Activated CD4-positive, alpha-beta T cell treated with anti-CD3 and anti-CD28 coated beads for 24 hours (primary cell): ENCODE measurements at places on chromosomes 6 and 20.

GRCh38 chr20:4427940-4428586 lies 293.6 kb upstream of the PRND start:
- no peak for DNase-seq

DNA sequence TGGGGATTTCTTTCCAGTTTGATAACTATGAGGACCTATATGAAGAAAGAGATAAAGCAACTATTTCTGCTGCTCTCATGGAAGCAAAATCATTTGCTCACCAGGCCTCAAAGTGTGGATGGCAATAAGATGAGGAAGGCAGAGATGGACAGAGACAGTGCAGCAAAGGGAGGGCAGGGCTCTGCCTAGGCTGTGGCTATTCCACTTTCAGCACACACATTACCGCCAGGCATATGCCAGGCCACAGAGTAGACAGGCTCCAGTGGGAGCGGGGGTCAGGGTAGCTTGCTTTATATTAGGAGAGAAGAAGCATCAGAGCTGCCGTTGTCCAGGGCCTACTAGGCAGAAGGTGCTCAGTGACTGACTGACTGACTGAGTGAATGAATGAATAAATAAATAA lies 40.9 kb downstream of the BCL2L1 start:
- no peak for DNase-seq

DNA sequence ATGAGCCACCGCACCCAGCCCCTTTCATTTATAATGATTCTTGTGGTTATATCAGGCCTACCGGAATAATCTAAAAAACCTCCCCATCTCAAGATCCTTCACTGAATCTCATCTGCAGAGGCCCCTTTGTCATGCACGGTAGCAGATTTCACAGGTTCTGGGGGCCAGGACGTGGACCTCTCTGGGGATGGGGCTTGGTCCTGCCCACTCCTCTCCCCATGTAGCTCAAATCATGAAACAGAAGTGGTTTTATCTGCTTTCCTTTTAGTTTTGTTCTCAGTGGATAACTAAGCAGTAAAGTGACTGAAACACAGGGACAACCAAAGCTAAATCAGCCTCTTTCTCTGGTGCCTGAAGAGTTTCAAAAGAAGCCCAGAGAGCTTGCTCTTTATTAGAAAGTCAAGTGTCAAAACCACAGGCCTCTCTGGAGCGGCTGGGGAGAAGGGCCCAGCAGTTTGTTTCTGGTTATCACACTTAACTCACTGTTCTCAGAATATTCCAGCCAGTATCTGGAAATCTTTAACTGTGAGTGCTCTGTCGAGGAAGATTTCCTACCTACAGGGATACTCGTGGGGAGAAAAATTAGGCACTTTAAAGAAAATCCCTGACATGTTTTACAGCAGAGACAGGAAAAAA lies 60.6 kb upstream of the FAM184A start:
- no peak for DNase-seq

DNA sequence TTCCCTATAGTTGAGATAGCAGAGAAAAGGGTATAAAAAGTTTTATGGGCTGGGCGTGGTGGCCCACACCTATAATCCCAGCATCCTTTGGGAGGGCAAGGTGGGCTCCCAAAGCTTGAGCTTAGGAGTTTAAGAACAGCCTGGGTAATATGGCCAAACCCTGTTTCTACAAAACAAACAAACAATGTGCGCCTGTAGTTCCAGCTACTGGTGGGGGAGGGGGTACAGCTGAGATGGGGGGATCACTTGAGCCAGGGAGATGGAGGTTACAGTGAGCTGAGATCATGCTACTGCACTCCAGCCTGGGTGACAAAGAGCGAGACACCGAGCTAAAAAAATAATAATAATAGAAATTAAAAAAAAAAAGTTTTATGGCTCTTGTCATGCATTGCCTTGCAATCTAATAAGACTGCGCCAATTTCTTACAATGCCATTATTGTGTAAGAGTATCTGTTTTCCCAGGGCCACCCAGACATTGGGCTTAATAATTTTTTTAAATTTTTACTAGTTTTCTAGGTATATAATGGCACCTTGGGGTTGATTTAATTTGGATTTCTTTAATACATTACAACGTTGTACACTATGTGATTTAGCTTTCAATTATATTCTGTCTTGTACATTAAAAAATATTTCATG lies 3.9 kb downstream of the ACSS2 start:
- no peak for DNase-seq

- no peak for DNase-seq
These were observed 859 bp upstream of the BIRC7 start for GRCh38 chr20:63234693-63235398.

GRCh38 chr20:56987986-56988385 lies 278.5 kb downstream of the BMP7 start:
- DNase-seq = no peak

DNA sequence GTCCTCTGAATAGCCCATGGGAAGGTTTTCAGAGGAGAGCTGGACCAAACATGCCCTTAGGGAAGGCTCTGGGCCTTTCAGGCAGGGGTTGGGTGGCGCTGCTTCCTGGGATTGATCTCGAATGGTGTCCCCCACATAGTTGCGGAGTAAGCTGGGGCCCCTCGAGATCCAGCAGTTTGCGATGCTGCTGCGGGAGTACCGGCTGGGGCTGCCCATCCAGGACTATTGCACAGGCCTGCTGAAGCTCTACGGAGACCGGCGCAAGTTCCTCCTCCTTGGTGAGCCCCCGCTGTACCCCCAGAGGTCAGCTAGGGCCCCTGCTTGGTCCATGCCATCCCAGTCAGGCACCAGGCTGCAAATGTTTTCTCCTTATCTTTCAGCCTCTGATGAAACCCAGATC lies 19.3 kb downstream of the CCM2L start:
- no peak for DNase-seq

DNA sequence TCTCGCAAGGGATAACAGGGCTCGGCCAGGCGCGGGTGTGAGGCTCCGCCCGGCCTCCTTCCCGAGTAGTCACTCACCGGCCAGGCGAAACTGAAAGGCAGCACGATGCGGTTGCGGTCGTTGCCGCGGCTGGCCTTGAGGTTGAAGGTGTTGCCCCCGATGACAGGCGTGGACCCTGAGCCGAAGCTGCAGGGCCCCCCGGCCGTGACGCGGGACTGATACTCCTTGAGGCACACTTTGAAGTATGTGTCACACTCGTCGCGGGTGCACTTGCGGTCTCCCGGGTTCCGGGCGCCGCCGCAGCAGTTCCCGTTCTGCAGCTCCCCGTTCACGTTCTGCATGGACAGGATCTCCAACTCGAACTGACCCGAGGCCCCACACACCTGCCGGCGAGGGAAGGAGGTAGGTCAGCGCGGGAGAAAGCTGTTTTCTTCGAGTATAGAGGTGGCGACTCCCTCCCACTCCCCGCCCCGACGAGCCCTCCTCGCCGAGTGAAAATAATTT lies 1.1 kb downstream of the JAG1 start:
- no peak for DNase-seq

DNA sequence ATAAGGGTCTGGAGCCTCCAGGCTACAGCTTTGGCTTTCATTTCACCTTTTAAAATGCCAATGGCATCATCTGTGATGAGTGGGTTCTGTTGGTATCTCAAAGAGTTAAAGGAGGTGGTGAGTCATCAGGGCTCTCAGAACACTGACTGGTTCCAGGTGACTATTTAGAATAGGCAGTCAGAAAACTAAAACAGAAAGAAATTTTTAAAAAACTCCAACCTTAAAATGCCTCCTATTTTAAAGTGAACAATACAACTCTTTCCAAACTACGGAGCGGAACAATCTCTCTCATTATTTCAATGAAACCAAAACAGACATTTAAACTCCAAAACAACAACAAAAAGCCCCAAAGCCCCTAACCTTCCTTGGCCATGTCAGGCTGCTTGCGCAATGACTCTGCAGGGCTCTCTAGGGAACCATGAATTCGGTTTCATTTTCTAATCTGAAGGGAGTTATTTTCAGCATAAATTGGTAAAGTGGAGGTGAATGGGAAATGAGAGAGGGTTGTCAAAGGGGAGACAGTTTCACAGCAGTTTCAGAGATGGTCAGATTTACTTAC lies 194.9 kb downstream of the KIF6 start:
- no peak for DNase-seq

DNA sequence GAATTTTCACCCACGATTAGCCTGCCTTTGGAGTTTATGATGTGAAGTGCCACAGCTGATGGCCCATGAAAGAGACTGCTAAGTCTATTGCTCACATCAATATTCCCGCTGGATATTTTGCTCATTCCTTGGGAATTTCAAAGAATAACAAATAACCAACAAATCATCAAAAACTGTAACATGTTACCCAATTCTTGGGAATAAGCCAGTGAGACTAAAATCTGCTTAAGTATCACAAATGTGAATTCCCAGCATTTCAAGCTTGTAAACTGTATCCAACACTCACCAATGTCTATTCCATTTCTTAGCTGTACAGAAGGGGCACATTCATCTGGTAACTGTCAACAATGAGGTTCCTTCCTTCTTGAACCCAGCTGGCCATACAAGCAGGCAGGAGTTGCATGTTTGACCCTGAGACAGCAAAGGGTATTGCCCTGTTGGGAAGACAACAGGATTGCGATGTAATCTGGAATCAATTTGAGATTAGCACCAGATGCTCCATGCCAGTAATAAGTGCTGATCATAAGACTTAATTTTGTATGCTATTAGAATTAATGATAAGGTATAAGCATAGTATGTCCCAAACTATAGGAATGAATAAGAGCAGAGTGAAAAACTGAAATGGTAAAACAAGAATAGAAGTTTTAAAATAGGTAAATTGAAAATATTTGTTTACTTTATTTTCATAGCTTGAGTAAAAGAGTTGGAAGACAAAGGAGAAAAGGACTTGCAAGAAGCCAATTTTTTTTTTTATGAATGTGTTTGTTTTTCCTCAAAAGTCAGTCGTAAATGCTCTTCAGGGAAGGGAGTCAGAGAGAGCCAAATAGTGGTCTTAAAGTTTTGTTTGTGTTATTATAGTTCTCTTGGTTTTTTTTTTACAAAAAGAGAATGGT lies 58.8 kb downstream of the RSPO3 start:
- DNase-seq = no peak

GRCh38 chr6:116096979-116097816 lies 3.5 kb upstream of the NT5DC1 start:
- no peak for DNase-seq

- no peak for DNase-seq
These were observed 17.3 kb downstream of the BNIP5 start for GRCh38 chr6:36319436-36319762.

- no peak for DNase-seq
These were observed 58.0 kb downstream of the BLOC1S5 start for GRCh38 chr6:8006208-8006607.

DNA sequence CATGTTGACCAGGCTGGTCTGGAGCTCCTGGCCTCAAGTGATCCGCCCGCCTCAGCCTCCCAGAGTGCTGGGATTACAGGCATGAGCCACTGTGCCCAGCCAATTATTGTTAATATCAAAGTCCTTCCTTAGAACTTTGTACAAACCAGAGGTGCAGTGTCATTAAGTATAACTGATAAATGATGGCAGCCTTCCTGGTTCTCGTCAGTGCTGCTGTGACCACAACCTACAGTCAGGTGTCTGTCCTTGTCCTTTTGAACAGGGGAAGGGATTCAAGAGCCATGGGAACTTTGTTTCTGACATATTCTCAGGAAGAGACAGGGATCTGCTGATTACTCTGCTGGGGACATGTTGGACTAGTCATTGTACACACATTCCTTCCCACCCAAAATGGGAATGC lies 103.2 kb upstream of the TIAM2 start:
- no peak for DNase-seq

DNA sequence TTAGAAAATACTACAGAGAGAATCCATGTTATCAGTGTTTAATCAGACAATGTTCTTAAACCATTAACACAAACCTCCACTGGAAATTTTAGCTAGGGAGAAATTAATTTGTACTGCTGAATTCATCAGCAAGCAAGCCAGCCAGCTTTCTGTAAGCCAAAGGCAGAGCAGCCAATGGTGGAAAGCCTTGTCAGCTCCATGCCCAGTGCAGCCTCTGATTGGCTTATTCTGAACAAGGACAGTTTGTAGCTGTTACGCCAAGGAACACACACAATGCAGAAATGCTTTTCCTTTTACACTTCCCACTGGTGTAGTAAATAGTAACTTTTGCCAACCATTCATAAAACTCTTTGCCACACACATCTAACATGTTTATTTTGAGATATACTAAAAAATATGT lies 265.0 kb downstream of the TENT5A start:
- DNase-seq = no peak

- no peak for DNase-seq
These were observed 36.2 kb upstream of the CD93 start for GRCh38 chr20:23122321-23122720.

GRCh38 chr6:37460805-37461204 lies 27.8 kb downstream of the CMTR1 start:
- DNase-seq = no peak

DNA sequence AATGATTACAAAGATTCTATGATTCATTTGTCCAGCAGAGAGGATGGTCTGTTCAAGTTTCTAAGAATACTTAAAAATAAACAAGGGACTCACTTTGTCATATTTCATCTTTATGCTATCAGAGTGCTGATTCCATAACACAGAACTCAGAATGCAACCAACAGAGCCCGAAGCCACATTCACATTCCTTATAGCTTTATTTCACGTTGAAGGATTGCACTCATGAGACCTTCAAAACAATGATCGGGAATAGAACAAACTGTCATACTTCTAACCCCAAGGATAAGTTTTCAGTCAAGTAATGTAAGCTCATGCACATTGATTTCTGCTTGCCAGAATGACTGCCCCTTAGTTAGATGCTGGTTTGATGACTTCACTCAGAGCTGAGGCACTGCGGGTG lies 25.2 kb downstream of the FNDC1 start:
- DNase-seq = no peak

GRCh38 chr6:20540683-20541082 lies 6.4 kb downstream of the CDKAL1 start:
- no peak for DNase-seq
